T-helper 2 cell (primary cell): ENCODE measurements at places on chromosomes 5 and 9.
A peak's percentile ranks its signal among the peaks of the same experiment; 100 is the strongest.

DNA sequence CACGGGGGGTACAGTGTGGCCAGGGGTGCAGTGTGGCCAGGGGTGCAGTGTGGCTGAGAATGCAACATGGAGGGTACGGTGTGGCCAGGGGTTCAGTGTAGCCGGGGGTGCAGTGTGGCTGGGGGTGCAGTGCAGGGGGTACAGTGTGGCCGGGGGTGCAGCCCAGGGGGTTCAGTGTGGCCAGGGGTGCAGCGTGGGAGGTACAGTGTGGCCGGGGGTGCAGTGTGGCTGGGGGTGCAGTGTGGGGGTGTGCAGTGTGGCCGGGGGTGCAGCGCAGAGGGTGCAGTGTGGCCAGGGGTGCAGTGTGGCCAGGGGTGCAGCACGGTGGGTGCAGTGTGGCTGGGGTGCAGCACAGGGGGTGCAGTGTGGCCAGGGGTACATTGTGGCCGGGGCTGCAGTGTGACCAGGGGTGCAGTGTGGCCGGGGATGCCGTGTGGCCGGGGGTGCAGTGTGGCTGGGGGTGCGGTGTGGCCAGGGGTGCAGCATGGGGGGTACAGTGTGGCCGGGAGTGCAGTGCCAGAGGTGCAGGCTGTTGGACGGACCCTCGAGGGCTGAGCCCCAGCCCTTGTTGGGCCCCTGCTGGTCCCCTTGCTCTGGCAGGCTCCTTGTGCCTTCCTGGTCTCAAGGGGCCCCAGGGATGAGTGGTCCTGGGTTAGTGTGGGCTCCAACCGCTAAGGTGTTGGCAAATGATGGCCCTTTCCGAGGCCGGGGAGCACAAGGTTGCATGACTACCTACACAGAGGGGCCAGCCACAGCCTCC lies 17.9 kb downstream of the TPPP start:
- DNase-seq: no peak

DNA sequence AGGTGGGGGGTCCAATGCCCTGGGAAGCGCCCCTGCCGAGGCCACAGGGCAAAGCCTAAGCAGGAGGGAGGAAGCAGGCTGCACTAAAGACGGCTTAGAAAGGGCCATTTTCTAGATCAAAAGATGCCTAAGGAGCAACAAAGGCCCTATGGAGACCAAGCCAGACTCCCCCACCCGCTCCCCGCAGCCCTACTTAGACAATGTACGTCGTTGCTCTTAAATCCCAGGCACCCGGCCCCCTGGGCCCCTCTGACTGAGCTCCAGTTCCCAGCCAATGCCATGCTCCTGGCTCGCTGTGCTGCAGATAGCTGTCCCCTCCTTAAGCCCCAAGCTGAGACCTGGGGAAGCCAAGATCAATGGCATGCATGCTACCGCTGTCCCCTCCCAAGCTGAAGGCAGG lies 10.3 kb downstream of the IPPK start:
- DNase-seq: no peak

- no peak for DNase-seq
Observed at GRCh38 chr9:118529210-118529609, 825.0 kb downstream of the TLR4 start.

DNA sequence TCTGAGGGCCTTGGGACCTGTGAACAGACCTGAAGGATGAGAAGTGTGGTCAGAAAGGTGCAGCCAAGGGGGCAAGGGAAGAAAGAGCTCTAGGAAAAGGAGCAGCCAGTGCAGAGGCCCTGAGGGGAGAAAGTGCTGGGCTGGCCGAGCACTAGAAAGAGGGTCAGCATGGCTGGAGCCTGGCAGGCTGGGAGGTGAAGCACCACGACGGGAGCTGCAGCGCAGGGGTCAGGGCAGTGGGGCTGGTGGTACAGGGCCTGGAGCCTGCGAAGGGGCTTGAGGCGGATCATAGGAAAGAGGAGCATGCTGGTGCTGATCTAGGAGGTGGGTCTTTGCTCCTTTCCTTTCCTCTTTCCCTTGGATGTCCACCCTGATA lies 9.1 kb upstream of the SYNPO start:
- no peak for DNase-seq

GRCh38 chr5:76789991-76790581 lies 28.7 kb upstream of the F2RL1 start:
- no peak for DNase-seq

DNA sequence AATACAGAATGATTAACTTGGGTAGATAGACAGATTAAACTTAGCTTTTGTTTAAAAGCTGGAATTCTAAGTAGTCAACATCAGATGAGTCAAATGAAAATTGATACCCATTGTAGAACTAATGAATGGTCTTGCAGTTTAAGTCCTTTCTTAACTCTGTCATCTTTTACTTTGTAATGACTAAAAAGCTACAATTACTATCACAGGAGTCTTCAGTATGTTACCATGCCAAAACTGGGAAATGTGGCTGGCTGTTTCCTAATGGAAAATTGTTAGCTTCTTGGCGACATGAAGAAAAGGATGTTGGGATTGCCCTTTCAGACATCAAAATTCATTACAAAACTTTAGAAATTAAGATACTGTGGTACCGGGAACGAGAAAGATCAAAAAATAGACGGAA lies 20.2 kb upstream of the ANXA1 start:
- DNase-seq: no peak

GRCh38 chr5:10583663-10584572 lies 20.0 kb downstream of the ANKRD33B start:
- DNase-seq: no peak

- no peak for DNase-seq
Observed at GRCh38 chr5:116497631-116498030, 77.0 kb downstream of the SEMA6A start.

DNA sequence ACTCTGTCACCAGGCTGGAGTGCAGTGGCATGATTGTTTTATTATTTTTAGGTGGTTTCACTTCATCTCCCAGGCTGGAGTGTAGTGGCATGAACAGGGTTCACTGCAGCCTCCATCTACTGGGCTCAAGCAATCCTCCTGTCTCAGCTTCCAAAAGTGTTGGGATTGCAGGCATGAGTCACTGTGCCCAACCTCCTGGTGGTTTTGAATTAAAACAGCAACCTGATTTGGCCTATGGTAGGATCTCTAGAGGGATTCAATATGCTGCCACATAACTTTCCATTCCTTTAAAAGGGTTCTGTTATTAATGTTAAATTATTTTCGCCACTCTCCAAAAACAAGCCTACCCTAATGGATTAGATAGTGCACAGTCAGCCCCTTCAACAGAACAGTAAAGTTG lies 9.9 kb upstream of the HSPA4 start:
- DNase-seq: no peak

DNA sequence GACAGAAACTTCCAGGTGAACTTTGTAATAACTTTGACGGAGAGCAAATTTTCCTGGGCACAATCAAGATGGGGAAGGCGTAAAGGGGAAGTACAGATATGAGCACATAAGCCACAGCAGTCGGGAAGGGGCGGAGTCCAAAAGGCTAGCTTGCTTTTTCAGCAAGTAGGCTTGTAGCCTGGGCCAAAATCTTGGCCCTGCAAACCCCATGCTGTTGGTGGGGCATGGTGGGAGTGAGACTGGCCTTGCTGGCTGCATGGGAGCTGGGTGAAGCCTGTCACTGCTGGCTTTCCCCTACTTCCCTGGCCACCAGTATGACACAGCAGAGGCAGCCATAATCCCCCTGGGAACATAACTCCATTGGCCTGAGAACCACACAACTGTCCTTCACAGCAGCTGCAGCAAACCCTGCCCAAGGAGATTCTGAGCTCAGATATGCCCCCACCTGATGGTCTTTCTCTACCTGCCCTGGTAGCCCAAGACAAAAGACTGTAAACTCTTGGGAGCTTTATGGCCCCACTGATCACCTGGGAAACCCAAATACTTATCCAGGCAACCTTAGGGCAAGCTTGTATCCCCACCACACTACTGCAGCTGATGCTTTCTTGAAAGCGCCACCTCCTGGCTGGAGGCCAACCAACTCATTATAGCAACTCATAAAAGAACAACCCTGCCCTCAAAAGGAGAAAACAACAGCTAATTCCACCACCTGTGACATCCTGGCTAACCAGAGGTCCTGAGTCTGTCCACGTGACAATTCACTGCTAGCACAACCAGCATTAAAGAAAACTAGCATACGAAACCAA lies 24.0 kb downstream of the DCTN4 start:
- no peak for DNase-seq

GRCh38 chr5:52898961-52899680 lies 90.0 kb upstream of the ITGA2 start:
- no peak for DNase-seq

GRCh38 chr9:26677965-26678706 lies 214.5 kb downstream of the CAAP1 start:
- DNase-seq: no peak

DNA sequence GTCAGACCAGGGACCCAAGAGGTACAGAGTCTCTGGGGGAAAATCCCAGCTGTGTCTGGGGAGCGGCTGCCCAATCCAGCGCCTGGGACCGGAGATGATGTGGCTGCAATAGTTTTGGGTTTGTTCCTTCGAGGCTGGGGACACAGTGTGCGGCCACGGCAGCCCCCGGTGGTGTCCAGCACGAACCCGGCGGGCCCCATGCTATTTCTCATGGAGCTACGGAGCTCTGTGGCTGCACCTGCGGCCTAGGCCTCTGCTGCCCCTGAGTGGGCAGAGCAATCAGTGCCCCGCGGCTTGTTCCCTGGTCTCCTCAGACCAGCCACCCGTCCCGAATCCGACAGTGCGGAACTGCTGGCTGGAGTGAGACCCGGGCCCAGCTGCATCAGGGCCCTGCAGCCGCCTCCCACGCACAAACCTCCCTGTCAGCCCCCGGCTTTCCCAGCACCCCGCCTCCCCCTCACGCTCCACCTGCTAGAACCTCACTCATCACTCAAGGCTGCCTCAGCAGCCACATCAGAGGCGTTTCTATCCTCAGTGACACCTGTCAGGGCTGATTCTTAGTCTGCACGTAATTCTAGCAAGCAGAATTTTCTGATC lies 29.0 kb downstream of the SARDH start:
- peak; percentile 25 for DNase-seq

- no peak for DNase-seq
Observed at GRCh38 chr9:19176856-19177255, 49.6 kb upstream of the PLIN2 start.

- DNase-seq: no peak
Observed at GRCh38 chr5:159049844-159050315, 49.8 kb downstream of the EBF1 start.

GRCh38 chr9:96719521-96719920 lies 58.4 kb downstream of the ZNF510 start:
- DNase-seq: no peak

- no peak for DNase-seq
Observed at GRCh38 chr9:9521033-9521779, 1091.6 kb downstream of the PTPRD start.

- no peak for DNase-seq
Observed at GRCh38 chr5:98296426-98296825, 477.0 kb upstream of the RGMB start.
